ENCODE measurements at places on chromosomes 3 and 15.

DNA sequence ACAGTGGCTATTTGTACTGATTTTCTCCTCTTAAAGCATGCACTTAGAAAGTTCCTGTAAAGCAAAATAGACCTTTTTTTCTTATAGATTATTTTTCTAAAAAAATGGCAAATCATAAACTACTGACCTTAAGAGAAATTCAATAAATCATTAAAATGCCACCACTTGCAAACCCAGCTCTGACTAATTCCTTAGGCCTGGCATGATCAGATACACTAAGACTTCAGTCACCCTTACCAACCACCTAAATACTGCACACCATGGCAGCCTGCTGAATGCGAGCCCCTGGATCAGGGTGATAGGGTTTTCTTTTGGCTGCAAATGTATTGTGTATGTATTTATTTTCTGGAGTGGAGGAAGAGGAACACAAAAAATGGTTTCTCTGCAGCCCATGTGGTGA is 370.6 kb upstream of the TBL1XR1 start:
- no peak for DNase-seq

DNA sequence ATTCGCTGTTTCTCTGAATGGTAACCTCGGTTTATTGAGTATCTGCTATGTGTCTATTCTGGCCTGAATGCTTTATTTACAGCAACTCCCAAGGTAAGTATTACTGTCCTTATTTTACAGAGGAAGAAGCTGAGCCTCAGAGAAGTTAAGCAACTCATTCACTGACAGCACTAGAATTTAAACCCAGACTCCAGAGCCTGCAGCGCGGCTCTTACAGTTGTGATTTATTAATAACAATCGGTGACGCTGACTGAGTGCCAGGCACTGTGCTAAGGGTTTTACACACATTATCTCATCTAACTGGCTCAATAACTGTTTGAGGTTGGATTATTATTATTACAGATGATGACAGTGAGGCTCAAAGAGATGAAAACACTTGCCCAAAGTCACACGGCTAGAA is 19.6 kb downstream of the SRGAP3 start:
- DNase-seq: no peak

- no peak for DNase-seq
Observed at GRCh38 chr3:122416966-122417365, 1.1 kb upstream of the WDR5B start.

DNA sequence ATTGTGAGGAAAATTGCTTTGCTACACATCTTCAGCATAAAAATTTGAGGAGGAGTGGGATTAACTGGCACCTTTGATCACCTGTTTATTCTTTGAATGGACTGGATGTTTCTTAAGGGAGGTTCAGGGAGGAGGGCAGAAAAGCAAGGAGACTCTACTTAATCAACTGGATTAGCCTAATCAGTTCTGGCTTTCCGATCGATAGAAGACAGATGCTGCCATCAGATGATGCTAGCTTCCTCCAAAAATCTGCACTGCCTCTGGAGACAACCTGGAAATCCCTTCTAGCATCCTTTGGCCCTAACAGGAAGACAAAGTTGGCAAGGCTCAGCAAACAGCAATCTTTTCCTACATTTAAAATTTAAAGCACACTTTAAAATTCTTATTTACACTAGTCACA is 197.8 kb downstream of the EBLN2 start:
- DNase-seq: no peak

GRCh38 chr3:86984271-86984670 is 6.7 kb downstream of the VGLL3 start:
- DNase-seq: no peak

GRCh38 chr3:97981886-97982285 is 9.7 kb upstream of the RIOX2 start:
- DNase-seq: no peak

DNA sequence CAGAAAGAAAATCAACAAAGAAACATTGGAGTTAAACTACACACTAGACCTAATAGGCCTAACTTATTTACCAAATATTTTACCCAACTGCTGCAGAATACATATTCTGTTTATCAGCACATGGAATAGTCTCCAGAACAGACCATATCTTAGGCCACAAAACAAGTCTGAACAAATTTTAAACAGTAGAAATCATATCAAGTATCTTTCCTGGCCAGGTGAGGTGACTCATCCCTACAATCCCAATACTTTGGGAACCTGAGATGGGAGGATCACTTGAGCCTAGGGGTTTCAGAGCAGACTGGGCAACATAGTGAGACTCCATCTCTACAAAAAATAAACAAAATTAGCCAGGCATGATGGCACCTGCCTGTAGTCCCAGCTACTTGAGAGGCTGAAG is 18.1 kb upstream of the KPNA4 start:
- DNase-seq: no peak

DNA sequence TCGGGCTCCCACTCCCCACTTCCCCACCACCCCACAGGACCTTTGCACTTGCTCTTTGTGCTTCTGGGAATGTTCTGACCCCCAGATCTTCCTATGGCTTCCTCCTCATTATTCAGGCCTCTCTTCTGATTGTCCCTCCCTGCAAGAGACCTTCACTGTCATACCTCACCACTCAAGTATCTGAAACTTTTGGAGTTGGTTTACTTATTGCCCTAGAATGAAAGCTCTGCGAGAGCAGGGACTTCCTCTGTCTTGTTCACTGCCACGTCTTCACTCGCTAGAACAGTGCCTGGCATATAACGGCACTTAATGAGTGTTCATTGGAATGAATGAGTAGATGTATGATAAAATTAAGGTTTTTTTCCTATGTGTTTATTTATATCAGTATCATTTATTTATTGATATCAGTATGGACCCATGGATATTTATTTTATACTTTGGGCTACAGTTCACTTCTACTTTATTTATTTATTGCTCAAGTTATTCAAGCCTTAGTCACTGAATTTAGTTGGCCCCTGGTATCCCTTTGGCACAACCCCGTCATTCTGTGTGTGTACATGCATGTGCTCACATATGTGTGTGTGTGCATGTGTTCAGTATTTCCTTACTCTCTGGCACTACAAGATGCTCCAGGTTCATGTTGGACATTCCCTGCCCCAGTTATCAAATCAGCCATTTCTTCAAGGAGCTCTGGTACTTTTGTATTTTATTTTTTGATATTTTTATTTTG is 197.6 kb downstream of the THSD4 start:
- DNase-seq: no peak

DNA sequence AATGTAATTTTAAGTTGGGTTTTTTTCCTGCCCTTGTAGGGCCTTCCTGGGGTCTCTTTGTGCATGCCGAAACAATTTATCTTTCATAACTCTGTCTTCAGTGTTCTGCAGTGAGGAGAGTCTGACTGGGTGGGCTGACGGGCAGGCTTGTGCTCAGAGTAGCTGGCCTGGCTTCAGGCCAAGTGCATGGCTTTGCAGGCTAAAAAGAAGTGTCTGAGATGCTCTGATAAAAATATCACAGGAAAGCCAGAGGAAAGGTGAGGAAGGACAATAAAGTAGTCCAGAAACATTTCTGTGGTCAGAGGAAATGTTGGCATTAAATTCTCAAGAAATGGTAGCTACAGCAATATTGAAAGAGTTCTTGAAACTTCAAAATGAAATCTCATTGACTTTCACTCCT is 25.5 kb downstream of the ST3GAL6 start:
- DNase-seq: no peak

DNA sequence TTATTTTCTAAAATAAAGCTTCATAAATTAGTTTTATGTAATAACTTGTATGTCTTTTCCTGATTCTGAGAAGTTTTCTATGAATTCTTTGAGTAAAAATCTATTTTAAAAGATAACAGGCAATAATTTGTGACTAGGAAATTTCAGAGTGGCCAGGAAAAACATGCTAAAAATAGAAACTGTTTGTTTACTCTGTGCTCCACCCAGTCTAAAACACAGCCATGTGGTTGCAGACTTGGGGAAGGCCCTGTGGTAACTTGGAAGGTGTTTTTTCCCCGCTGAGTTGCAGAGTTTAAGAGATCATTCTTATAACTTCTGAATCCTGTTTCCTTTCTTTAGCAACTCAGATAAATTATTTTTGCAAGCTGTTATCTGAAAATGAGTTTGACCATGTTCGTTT is 21.9 kb downstream of the PLCL2 start:
- no peak for DNase-seq

GRCh38 chr15:66937588-66937987 is 127.8 kb upstream of the SMAD3 start:
- DNase-seq: no peak

GRCh38 chr3:8576841-8577571 is 67.6 kb downstream of the SSUH2 start:
- no peak for DNase-seq

DNA sequence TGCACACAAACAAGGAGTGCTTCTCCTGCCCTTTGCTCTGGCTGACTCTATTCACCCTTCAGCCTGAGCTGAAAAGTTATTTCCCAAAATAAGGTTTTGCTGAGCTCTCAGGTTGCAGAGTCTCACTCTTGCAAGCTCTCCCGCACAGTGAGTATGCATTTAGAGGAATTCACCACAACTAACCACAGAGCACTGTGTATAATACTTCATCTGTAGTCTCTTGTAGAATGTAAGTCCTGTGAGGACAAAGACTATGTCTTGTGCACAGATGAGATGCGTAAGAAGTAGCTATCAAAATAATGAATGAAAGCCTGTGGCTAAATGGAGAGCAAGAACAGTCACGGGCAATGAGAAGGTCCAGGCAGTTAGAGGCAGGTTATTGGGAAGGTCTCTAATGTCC is 156.5 kb upstream of the SLCO3A1 start:
- DNase-seq: no peak

DNA sequence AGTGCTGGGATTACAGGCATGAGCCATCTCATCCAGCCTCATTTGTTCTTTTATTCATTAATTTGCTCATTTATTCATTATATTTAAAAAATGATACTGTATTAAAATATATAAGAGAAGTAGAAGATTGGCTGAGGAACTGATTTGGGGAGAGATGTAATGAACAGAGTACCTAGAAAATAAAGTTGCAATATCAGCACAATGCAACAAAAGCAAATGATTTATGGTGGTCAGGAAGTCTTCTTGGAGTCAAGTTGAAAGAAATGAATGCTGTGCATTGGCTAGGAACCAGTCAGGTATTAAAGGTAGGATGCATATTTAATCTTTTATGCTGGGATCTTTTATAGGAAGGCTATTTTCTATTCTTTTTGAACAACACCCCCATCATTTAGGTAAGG is 152.2 kb downstream of the C3orf38 start:
- no peak for DNase-seq

DNA sequence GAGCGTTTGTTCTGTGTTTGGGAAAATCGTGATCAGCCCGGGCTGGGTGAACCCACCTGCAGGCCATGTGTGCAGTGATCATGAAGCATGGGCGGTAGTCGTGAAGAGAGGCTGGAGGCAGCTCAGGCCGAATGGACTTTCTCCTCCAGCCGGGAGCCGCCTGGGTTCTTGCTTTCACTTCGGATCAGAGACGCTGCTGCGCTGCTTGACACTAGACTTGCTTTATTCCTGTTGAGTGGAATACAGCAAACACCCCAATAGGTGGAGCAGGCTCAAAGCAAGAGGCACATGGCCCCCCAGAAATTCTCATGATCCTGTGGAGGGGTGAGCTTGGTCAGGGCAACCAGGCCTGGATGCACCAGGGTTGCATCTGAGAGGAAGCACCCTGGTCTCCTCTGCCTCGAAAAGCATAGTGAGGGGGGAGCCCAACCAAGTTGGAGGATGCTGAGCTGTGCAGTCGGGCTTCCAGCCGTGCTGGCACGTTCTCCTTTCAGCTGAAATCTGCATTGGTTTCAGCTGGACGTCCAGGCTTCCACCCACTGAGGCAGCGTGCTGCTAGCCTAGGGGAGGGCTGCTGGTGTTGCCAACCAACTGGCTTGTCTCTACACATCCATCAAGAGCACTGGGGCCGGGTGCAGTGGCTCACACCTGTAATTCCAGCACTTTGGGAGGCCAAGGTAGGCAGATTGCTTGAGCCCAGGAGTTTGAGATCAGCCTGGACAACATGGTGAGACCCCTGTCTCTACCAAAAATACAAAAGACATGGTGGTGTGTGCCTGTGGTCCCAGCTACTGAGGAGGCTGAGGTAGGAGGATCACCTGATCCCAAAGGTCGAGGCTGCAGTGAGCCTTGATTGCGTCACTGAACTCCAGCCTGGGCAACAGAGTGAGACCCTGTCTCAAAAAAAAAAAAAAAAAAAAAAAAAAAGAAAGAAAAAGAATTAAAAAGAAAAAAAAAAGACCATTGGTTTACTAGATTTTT is 2.8 kb upstream of the NRROS start:
- no peak for DNase-seq

DNA sequence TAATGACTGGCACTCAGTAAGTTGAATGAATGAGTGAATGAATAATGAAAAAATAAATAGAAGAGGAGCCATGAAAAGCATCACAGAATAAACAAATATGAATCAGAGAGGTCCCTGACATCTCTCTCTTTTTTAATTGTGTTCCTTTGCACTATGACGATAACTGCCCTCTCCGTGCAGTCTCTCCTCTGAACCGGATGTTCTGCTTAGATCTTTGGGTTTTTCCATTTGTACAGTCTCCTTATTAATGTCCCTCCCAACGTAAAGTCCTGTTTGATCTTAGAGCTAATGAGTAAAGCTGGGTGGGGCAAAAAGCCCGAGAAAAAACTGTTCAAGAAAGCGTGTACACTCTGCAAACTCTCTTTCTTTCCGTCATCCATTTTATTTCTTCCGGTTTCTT is 28.3 kb upstream of the BHLHE40 start:
- DNase-seq: no peak

- no peak for DNase-seq
Observed at GRCh38 chr15:63597038-63597790, at the start of gene FBXL22. Gene FBXL22, plus strand, starts transcription at chr15:63597387. Its CDS starts 6 bp downstream, at chr15:63597393.

DNA sequence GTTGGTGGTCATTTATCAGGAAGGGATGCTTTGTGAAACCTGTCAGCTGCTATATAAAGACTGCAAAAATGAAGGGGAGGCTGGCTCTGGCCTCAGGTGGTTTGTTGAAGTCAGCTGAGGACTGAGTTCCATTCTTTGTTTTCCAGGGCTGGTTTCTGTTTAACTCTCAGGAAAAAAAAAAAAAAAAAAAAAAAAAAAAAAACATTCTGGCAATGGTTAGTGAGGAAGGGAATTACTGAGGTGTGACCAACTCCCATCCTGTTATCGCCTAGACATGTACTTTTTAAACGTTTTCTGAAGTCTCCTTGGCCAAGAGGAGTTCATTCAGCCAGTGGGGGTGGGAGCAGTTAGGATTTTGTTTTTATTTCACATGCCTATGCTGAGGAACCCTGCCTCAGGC is 316.3 kb downstream of the OXSM start:
- DNase-seq: no peak

GRCh38 chr3:156742401-156742800 is 68.0 kb downstream of the TIPARP start:
- no peak for DNase-seq

DNA sequence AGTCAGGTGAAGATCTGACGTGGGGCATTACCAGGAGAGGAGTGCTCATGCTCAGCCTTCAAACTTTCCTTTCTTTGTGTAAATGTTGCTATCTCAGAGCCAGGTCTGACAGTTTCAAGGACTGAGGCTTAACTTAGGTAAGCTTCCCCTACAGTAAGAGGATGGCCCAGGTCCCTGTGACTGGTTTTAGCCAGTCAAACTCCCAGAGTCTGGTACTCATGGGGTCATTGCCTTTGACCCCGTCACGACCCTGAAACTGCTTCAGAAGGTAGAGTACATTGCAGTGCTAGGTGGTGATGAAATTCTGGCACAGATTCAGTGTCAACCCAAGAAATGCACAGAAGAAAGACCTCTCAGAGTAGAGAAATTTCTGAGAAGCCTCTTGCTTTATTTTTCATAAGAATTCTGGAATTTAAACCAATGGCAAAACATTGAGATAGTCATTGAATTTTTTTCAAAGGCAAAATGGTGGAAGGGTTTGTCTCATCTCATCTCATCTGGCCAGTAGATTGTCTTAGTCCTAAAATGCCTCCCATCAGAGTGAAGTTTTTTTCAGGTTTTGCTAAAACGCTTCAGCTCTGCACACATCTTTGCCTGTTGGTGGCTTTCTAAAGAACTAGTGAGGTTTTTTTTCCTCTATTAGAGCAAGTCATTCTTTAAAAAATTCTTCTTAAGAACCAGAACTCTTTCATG is 23.1 kb downstream of the ZBTB38 start:
- DNase-seq: no peak
